ENCODE measurements at places on chromosomes 16 and 17.

DNA sequence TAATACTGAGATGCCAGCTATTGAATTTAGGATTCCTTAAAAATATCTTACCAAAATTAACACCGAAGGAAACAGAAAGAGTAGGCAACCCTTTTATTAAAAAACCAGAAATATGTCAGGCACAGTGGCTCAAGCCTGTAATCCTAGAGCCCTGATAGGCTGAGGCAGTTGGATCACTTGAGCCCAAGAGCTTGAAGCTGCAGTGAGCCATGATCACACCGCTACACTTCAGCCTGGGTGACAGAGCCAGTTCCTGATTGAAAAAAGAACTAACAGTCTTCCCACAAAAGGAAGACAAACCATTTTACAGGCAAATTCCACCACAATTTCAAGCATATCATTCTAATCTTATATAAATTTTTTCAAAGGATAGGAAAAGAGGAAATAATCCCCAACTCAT, 15.6 kb downstream of the SLFN12 start:
- no peak overlapping the region for H3K4me3 ChIP-seq
- no peaks in the 10 kb centered on the region for H3K4me1 ChIP-seq
- no peaks in the 10 kb centered on the region for H3K27me3 ChIP-seq
- H3K27ac ChIP-seq, result no peak overlapping the region
- peaks cover 15% of the 10 kb centered on the region for H3K36me3 ChIP-seq
- no peak for DNase-seq

DNA sequence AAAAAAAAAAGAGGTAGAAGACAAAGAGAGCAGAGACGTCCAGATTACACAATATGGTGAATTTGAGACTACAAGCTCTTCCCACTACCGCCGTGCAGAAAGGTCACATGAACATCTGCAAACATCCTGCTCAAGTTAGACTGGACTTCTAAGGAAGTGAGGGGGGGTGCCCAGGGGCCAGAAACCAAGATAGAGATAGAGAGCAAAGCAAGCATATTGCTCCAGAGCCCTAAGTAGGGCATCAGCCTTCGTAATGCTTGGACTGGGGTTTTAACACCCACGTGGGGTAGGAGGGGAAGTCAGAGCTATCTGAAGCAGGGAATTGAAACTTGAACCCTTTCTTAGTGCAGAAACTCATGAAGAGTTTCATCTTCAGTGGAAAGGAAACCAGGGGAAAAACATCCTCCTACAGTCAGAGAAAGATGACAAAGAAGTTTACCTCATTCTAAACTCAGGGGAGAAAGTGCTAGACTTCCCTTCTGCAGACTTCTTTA, 8.7 kb downstream of the CLEC19A start:
- H3K4me3 ChIP-seq, result no peak overlapping the region
- H3K27me3 ChIP-seq, result no peaks in the 10 kb centered on the region
- no peak overlapping the region for H3K27ac ChIP-seq
- no peak for DNase-seq
- H3K36me3 ChIP-seq, result no peaks in the 10 kb centered on the region
- no peaks in the 10 kb centered on the region for H3K4me1 ChIP-seq

DNA sequence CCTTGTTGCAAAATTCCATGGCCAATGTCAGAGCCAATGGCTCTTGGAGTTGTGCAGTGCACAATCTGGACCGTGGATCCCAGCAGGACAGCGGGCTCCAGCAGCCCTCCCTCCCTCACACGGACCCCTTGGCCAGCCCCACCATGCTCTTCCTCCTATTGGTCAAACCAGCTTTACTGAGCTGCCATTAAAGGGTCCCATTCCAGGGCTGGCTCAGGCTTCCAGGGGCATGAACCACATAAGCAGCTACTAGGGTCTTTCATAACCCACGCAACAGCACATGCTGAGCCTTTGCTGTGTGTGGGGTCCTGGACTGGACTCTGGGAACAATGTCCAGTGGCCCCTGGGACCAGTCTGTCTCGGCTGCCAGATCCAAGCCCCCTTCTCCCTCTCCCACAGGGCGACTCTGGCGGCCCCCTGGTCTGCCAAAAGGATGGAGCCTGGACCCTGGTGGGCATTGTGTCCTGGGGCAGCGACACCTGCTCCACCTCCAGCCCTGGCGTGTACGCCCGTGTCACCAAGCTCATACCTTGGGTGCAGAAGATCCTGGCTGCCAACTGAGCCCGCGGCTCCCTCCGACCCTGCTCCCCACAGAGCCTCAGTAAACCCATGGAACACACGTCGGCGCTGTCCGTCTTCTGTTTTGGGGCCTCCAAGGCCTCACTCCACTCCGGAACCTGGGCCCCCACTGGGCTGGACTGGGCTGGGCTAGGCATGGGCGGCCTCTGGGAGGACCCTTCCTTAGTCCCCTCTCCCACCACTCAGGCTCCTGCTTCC, 5.7 kb downstream of the CTRB1 start:
- H3K4me3 ChIP-seq, result no peak overlapping the region
- no peak for DNase-seq
- H3K27me3 ChIP-seq, result no peaks in the 10 kb centered on the region
- peaks cover 21% of the 10 kb centered on the region for H3K36me3 ChIP-seq
- H3K27ac ChIP-seq, result no peak overlapping the region
- H3K4me1 ChIP-seq, result no peaks in the 10 kb centered on the region

DNA sequence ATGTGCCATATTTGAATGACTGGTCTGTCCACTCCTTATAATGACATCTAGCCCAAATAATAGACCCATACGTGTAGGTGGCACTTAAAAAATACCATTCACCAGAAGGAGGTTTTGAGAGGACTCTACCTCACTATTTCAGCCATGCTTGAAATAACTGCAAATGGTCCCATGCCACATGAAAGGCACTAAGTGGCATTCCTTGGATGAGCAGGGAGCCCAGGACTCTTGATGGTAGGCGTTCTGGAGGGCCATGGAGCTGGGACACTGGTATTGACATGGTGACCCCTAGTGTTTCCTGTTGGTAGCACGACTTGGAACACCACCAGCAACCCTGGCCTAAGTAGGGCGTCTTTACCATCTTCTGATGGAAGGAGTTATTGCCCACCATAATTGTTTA, 148.7 kb upstream of the ZFHX3 start:
- peak; percentile 53 for DNase-seq
- H3K27me3 ChIP-seq, result peaks cover 14% of the 10 kb centered on the region
- no peak overlapping the region for H3K4me3 ChIP-seq

GRCh38 chr16:12876778-12877177, 24.6 kb upstream of the SHISA9 start:
- no peaks in the 10 kb centered on the region for H3K27me3 ChIP-seq
- H3K36me3 ChIP-seq, result no peaks in the 10 kb centered on the region
- no peak overlapping the region for H3K4me3 ChIP-seq
- no peaks in the 10 kb centered on the region for H3K4me1 ChIP-seq

- peak overlapping the region; percentile 84 for H3K27ac ChIP-seq
- peak overlapping the region; percentile 60 for H3K4me3 ChIP-seq
- no peaks in the 10 kb centered on the region for H3K27me3 ChIP-seq
- DNase-seq, result no peak
- peaks cover 11% of the 10 kb centered on the region for H3K4me1 ChIP-seq
Observed at GRCh38 chr16:86576591-86577313, 1.6 kb upstream of the FOXL1 start.

DNA sequence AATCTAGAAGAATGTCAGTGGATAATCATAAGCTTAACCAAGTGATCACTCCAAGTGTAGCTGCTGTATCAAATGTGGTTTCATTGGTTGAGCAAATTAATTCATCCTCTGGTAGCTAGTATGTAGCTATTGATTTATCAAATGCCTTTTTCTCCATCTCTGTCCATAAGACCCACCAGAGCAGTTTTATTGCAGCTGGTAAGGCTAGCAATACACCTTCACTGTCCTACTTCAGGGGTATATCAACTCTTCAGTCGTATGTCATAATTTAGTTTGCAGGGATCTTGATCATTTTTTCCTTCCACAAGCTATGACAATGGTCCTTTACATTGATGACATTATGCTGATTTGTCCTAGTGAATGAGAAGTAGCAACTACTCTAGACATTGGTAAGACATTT, 158.8 kb downstream of the PRKCB start:
- no peak overlapping the region for H3K27ac ChIP-seq
- H3K4me1 ChIP-seq, result no peaks in the 10 kb centered on the region
- H3K36me3 ChIP-seq, result no peaks in the 10 kb centered on the region
- no peak for DNase-seq

GRCh38 chr16:50731989-50732832, 9.7 kb upstream of the CYLD start:
- no peak for DNase-seq
- H3K27me3 ChIP-seq, result peaks cover 2% of the 10 kb centered on the region
- no peak overlapping the region for H3K4me3 ChIP-seq
- H3K4me1 ChIP-seq, result no peaks in the 10 kb centered on the region

- H3K4me1 ChIP-seq, result peaks cover 11% of the 10 kb centered on the region
- H3K27me3 ChIP-seq, result no peaks in the 10 kb centered on the region
- no peak overlapping the region for H3K27ac ChIP-seq
- no peak overlapping the region for H3K4me3 ChIP-seq
- peak; percentile 83 for DNase-seq
Observed at GRCh38 chr17:12089809-12090384, 69.2 kb downstream of the MAP2K4 start.

DNA sequence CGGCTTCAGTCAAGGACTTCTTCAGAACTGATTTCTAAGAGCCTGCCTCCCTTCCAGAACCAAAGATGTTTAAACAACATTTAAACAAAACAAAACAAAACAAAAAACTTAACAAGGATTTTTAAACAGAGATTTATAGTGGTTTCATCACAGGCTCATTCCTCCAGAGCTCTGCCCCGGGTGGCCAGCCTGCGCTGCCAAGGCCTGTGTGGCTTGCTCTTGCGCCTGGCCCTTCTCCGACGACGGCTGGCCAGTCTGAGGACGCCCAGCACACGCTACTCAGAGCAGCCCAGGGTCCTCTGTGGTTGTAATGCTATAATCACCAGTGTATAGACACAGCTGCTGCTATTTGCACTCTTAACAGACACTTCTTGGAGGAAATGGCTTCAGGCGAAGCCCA, 307.2 kb upstream of the MYOCD start:
- H3K4me3 ChIP-seq, result no peak overlapping the region
- H3K27ac ChIP-seq, result peak overlapping the region; percentile 44
- H3K36me3 ChIP-seq, result no peaks in the 10 kb centered on the region
- H3K4me1 ChIP-seq, result peaks cover 12% of the 10 kb centered on the region
- no peaks in the 10 kb centered on the region for H3K27me3 ChIP-seq

DNA sequence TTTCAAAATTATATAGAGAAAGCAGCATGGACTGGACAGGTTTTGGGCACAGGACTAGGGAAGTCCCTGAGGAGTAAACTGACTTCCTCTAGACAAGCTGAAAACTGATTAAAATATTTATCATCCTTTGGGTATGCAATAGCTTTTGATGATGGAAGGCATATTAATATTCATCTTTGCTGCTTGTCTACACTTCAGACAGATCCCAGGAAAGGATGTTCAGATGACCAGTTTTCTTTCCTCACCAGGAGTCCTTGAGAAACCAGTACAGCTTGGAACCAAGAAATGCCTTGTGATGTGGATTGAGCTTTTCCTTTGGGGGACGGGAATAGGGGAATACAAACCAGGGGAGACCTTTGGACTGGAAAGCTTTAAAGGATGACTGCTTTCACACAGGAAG, 195.5 kb downstream of the FTO start:
- no peaks in the 10 kb centered on the region for H3K4me1 ChIP-seq
- no peak for DNase-seq
- H3K27ac ChIP-seq, result no peak overlapping the region
- no peak overlapping the region for H3K4me3 ChIP-seq
- H3K36me3 ChIP-seq, result peaks cover 2% of the 10 kb centered on the region
- no peaks in the 10 kb centered on the region for H3K27me3 ChIP-seq

DNA sequence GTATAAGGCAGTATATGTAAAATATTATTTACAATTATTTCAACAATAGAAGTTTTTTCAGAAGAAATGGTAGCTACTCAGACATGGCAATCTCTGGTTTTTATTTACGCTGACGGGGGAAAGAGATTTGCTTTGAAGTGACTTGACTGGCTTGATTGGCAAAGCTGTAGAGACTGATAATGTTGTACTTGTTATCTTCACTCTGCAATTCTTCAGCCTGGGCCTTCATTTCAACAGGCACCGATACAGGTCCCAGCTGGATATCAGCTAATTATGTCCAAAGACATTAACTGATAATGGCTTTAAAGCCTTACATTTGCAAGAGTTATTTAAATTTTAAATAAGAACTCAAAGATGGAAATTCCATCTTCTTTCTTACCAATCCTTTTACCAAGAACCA, 151.4 kb upstream of the HS3ST3A1 start:
- H3K4me1 ChIP-seq, result peaks cover 5% of the 10 kb centered on the region
- no peaks in the 10 kb centered on the region for H3K27me3 ChIP-seq
- no peak overlapping the region for H3K4me3 ChIP-seq
- H3K36me3 ChIP-seq, result no peaks in the 10 kb centered on the region
- DNase-seq, result no peak

GRCh38 chr17:42937712-42938596, 26.3 kb downstream of the AARSD1 start:
- no peak overlapping the region for H3K27ac ChIP-seq
- peaks cover 20% of the 10 kb centered on the region for H3K27me3 ChIP-seq
- no peak overlapping the region for H3K4me3 ChIP-seq
- DNase-seq, result peak; percentile 64
- no peaks in the 10 kb centered on the region for H3K4me1 ChIP-seq

GRCh38 chr17:79706931-79707850, 23.6 kb upstream of the ENPP7 start:
- no peak for DNase-seq
- H3K4me3 ChIP-seq, result no peak overlapping the region
- H3K27me3 ChIP-seq, result peaks cover 4% of the 10 kb centered on the region
- H3K27ac ChIP-seq, result no peak overlapping the region

DNA sequence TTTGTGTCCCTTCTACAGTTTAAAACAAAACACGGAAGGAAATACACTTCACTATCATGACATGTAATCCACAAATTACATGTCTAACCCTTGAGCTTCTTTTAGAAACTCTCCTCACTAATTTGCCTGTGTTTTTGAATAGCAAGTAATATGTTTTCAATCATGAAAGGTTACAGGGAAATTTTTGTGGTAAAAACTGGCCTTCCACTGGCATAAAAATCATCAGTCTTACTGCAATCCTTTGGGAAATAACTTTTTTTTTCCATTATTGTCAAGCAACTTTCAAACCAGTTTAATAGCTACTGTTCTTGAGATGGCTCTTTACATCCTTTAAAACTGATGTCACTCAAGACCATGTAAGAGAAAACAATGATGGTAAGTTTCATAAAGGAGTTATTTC, 27.0 kb downstream of the MYO1D start:
- no peak overlapping the region for H3K4me3 ChIP-seq
- no peaks in the 10 kb centered on the region for H3K4me1 ChIP-seq
- no peaks in the 10 kb centered on the region for H3K36me3 ChIP-seq
- no peak for DNase-seq
- H3K27ac ChIP-seq, result no peak overlapping the region
